ENCODE measurements at places on chromosomes 1 and 21.
A peak's percentile ranks its signal among the peaks of the same experiment; 100 is the strongest.

GRCh38 chr1:51534447-51534846 is 15.4 kb upstream of the EPS15 start:
- DNase-seq: no peak

GRCh38 chr1:160806109-160806665 is 10.2 kb downstream of the LY9 start:
- no peak for DNase-seq

DNA sequence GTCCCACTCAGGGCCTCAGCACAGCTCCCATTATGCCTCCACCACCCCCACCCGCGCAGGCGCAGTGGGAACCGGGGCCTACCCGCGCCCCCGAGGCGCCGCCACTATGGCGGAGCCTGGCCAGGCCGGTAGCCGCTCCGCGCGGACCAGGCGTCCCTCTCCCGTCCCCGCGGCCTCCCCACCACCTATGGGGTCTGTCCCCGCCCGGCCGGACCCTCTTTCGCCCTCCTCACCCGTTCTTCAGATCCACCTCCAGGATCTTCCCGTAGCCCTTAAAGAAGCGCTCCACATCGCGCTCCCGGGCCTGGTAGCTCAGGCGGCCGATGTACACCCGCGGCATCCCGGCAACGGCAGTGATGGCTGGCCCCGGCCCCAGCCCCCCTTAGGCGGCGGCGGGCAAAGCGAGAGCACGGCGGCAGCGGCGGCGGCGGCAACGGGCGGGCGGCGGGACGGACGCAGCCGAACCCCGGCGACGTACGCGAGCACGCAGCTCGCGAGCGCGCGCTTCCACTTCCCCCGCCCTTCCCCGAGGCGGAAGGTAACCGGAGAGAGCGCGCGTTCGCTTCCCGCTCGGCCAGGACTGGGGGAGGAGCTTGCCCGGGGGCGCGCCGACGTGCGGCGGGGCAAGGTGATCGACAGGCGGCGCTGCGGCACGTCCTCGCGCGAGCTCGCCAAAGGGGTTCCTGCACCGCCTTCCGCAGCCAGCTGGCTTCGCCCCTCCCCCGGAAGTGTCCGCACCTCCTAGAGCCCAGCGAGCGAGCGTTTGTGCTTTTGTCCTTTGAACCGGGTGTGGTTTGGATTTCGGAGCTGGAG is at the start of gene SRSF4:
SRSF4 (minus strand) TSS at position 488 of the 813 bp plus-strand sequence; CDS start at position 340, 148 bp downstream.
- DNase-seq: peak; percentile 99

DNA sequence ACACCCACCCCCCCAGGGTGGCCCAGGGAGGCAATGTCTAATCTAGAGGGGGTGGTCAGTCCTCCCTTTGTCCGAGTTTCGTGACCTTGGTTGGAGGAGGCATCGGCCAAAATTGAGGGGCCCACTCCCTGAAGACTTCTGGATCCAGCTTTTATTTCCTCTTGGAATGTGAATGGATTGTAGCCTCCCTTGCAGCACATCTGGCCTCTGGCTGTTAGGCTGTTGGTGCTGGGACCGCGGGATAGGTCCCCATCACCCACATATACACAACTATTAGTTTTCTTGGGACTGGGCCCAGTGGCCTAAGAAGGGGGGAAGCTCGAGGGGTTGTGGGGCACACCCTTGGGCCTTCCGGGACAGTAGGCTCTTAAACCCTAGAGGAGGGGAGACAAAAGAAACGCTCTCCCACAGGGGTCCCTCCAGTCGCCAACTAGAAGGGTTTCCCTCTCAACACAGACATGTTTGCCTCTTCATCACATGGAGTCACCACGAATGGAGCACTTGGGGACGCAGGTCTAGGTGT is 2.5 kb downstream of the LHX4 start:
- no peak for DNase-seq

DNA sequence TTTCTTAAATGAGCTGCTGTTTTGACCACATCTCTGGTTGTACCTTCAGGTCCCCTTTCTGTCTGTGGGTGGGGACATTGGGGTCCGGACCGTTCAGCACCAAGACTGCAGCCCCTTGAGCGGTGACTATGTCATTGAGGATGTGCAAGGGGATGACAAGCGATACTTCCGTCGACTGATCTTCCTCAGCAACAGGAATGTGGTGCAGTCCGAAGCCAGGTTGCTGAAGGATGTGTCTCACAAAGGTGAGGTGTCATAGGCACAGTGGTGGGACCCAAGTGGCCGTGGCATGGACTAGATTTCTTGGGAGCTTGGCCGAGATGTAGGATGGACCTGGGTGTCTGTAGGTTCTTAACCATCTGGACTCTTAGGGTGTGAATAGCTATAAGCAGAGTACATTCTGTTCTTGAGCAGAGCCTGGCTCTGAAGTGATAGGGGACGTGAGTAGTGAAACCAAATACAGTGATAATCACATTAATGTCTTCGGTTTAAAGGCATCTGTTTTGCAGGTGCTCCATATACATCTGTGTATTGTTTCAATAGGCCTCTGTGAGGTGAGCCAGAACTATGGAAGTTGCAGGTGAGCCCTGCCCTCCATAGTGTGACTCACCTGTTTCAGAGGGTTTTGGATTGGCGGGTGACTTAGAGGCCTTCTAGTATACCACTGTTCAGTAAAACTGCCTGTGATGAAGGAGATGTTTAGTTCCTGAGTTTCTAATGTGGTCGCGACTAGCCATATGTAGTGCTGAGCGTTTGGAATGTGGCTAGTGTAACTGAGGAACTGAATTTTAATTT is 6.4 kb downstream of the METTL13 start:
- no peak for DNase-seq

GRCh38 chr1:24391882-24392603 is 21.5 kb downstream of the STPG1 start:
- peak; percentile 74 for DNase-seq

DNA sequence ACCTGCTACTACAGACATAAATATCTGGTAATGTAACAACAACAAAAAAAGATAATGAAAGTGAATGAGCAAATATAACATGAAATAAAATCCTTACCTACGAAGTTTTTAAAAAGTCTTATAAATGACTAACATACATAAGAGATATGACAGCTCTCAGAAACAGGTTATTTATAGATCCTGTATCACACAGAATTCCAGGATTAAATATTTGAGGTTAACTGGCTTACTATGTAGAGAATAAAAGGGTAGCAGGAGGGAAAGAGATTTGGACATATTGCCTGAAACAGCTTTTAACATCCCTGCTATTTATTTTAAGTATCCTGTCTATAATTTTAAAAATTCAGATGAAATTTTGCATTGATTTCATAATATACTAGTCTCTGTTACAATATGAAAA is 16.3 kb downstream of the MYSM1 start:
- DNase-seq: no peak

DNA sequence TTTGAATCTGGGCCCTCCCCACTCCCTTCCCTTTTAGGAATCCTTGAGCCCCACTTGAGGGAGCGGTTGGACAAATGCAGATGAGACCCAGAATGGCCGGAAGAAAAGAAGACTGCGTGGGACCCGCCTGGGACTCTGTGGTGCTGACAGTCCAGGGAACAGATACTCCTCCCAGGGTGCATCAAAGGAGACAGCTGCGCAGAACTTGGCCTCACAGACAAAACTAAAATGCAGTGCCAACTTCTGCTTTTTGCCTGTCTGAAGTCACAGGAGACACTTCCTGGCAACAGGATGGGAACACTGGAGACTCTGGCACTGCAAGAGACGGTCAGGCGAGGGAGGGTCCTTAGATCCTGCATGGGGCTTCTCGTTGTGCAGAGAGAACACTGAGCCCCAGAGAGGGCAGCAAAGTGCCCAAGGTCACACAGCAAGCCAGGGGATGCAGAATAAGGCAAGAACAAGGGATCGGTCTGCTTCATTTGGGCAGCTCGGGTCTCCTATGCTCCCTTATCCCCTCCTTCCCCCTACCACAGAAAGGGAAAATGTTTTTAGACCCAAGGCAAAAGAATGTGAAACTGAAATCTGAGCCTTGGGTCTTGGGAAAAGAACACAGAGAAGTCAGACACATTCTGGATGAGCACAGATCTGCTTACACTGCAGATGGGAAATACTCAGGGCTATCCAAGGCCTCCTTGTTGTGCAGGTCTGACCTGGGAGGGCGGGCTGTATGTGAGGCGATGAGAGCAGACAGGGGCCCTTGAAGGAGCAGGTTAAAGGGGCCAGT is 182.4 kb downstream of the TRABD2B start:
- peak; percentile 67 for DNase-seq

DNA sequence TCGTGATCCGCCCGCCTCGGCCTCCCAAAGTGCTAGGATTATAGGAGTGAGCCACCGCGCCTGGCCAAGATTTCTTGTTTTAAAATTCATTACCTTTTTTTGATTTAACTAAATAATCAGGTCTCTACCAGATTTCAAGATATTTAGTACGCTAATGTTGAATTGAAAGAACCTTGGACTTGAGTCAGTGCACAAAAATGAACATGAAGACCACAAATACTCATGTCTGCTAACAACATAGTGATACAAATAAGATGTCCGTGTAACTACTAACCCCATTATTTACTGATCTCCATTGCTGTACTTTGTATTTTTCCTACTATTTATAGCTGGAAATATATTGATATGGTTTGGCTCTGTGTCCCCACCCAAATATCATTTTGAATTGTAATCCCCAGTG is 16.4 kb downstream of the MPZL1 start:
- no peak for DNase-seq

GRCh38 chr1:106564192-106564591 is 492.3 kb upstream of the PRMT6 start:
- no peak for DNase-seq

DNA sequence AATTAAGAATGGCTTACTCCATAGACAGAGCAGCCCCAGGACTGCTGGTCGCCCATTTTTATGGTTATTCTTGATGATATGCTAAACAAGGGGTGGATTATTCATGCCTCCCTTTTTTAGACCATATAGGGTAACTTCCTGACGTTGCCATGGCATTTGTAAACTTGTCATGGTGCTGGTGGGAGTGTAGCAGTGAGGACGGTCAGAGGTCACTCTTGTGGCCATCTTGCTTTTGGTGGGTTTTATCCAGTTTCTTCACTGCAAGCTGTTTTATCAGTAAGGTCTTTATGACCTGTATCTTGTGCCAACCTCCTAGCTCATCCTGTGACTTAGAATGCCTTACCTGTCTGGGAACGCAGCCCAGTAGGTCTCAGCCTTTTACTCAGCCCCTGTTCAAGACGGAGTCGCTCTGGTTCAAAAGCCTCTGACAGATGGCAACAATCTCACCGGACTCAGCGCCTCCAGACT is 5.2 kb upstream of the AGPAT3 start:
- peak; percentile 12 for DNase-seq
